ENCODE measurements at places on chromosomes 4 and X.

GRCh38 chrX:48540028-48540375, 488 bp downstream of the TBC1D25 start:
- DNase-seq = peak; percentile 62

DNA sequence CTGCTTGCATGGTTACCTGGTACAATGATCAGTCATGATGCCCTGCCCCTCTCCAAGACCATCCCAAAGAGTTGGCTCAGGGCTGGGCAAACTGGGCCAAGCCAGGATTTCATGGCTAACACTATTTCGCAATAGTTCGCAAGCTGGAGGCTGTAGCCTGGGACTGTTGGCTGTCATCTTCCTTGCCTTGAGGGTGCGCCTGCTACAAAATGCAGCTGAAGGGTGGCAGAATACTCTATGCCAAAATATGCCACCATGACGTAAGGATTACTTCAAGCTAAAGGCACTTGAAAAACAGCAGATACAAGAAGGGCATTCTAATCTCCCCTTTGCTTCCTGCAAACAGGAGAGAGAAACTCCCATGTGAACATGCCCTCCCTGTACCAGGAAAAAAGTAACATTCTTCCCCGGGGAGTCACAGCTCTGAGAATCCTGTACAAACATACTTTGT, 21.0 kb downstream of the SAT1 start:
- DNase-seq = no peak

DNA sequence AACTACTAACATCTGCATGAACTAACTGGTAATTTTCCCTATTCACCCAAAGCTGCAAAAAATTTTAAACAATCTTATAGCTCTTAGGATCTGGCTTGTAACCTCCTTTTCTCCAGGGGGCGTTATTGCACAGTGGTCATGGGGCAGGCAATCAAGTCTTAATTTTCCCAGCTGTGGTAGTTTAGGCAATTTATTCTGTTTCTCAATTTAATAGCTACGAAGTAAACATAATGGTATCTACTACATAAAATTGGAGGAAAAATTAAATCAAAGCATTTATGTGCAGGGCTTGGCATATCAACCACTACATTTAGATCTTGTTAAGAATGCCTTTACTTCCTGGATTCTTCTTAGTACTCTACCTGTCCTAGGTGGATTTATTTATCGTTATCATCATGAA, 137.4 kb upstream of the GUCY1A1 start:
- no peak for DNase-seq

DNA sequence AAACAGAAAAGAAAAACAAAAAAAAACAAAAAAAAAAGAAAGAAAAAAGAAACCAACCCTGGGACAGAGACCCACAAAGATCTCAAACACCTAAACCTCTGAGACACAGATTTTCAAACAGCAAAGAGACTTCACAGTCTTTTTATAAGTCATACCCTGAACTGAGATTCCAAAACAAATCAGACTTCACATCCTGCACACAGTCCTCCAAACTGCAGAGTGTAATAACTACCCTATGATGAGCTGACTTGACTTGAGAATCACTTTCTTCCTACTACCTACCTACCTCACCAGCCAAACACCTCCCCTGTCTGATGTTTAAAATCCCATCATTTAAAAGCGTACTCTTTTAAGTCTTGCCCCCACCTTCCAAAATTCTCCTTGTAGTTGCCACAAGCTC, 25.2 kb upstream of the GLOD5 start:
- no peak for DNase-seq

- DNase-seq = no peak
Measured at GRCh38 chr4:177464026-177464425, 21.8 kb upstream of the AGA start.

DNA sequence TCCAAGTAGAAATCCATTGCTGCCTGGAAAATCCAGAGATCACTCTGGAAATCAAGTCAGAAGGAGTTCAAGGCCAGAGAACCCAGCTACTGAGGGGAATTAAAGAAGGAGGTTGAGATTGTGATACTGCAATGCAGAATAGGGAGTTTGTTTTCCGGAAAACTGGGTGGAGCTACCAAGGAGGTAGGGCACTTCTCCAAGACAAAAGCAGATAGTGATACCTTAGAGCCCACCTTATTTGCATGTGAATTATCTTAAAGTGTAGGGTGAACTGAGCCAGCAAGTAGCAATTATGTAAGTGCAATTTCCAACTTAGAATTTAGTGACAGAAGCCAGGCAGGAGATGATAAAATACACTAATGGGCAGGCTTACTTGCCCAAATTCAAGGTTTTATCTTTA, 178.9 kb downstream of the MID1 start:
- no peak for DNase-seq

DNA sequence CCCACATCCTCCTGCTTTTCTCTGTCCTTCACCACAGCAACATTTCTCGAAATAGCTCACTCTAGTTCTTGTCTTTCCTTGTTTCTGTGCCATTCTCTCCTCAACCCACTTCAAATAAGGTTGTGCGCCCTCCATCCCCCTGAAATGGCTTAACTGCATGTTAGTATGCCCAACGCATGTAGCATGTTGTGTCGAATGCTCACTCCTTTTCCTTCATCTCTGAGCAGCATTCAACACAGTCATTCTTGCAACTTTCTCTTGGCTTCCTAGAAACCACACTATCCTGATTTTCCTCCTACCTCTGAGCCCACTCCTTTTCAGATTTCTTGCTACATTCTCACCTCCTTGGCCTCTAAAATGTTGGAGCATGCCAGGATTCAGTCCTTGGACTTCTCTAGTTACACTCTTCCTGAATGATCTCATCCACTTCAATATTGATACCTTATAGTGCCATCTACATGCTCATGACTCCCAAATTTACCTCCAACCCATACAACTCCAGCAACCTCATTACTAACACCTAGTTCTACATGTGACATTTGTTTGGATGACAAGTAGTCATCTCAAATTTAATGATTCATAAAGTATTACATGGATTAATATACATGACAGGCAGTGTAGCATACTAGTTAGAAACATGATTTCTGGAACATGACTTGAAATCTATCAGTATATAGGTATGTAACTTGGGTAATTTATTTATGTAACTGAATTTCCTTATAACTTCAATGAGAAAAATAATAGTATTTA, 22.3 kb downstream of the RBMX start:
- DNase-seq = no peak

GRCh38 chrX:151675121-151675746, 20.0 kb upstream of the PRRG3 start:
- DNase-seq = no peak

- DNase-seq = no peak
Measured at GRCh38 chr4:24768006-24768405, 27.4 kb upstream of the SOD3 start.

- no peak for DNase-seq
Measured at GRCh38 chr4:158771776-158772175, 3.0 kb downstream of the FNIP2 start.

- no peak for DNase-seq
Measured at GRCh38 chrX:22634083-22634482, 361.4 kb downstream of the CBLL2 start.

- DNase-seq = peak; percentile 44
Measured at GRCh38 chrX:45850775-45851433, 650.2 kb upstream of the DIPK2B start.

- no peak for DNase-seq
Measured at GRCh38 chr4:113349430-113349829, 300.0 kb downstream of the ANK2 start.

GRCh38 chr4:24668956-24669355, 84.6 kb upstream of the DHX15 start:
- DNase-seq = no peak

GRCh38 chrX:131671735-131672134, 127.9 kb downstream of the OR13H1 start:
- no peak for DNase-seq

GRCh38 chr4:67393699-67394281, 151.5 kb downstream of the CENPC start:
- DNase-seq = peak; percentile 25

- DNase-seq = no peak
Measured at GRCh38 chrX:106698693-106699092, 27.8 kb upstream of the RNF128 start.

DNA sequence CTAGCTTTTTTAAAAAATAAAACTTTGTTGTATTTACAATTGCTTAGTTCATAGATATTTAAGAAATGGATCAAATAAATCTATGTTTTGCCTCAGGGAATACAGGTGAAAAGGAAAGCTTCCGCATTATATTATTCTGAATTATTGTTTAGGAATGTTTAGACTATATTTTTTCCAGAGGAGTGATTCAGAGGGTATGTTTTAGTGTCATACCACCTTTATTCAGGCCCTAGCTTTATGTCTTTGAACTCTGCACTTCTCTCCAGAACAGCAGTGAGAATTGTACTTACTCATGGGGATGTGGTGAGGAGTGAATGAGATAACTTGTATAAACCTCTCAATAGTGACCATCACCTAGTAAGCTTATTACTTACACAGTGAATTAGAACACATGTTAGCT, 14.0 kb downstream of the SLIT2 start:
- no peak for DNase-seq

DNA sequence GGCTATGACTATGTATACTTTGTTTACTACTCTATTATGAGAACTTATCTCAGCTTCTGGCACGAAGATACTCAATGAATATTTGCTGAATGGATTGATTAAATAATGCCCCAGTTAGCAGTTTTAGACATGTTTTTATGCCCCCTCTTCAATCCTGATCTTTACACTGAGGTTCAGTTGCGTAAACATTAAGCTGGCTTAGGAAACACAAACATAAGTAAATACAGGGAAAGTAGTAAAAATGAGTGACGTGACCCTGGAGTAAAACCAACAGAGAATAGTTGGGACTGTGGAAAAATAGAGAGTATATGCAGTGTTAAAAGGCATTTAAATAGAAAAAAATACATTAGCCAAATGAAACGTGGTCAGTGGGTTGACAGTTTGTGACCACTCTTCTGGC, 387.0 kb upstream of the ACTRT1 start:
- DNase-seq = no peak

DNA sequence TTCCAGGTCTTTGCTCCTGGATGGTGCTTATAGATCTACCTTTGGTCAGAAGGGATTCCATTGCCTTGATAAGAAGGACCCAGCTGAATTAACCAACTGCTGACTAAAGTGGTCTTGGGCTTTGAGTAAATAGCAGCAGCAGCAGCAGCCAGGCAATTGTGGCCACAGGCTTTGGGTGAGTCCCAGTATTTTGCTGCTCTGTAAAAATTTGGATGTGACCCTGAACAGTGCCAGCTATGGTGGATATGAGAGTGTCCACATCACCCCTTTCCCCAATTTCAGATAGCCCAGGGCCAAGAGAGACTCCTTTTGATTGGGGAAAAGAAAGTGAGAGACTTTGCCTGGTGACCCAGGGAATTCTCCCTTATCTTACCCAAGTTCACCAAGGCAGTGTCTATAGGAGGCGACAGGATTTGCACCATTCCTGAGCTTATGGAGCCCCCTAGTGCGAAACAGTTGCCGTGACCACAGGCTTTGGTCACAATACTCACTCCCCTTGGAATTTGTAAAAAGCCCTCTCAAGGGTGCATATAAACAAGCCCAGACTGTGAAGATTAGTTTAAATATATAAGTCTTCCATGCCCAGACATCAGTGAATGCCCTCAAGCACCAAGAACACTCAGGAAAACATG, 518.0 kb downstream of the TMA16 start:
- no peak for DNase-seq

- no peak for DNase-seq
Measured at GRCh38 chr4:17846266-17846665, 35.5 kb downstream of the NCAPG start.

GRCh38 chrX:150158554-150159332, 204.4 kb upstream of the MAMLD1 start:
- DNase-seq = no peak

DNA sequence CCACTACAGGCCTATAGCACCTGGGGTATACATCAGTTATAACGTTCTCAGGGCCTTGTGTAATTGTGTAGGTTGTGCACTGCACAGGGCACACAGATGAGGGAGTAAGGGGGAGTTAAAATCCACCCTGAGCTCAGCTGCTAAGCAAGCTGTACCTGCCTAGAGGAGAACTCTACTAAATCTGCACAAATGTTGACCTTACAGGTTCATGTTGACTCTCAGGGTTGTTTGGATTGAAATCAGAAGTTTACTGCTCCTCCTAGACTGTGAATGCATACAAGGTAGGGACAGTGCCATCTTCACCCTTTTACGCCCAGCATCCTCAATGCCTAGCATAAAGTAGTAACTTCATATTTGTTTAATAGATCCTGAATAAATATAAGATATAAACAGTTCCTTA, 89.8 kb downstream of the SMARCA1 start:
- DNase-seq = no peak

DNA sequence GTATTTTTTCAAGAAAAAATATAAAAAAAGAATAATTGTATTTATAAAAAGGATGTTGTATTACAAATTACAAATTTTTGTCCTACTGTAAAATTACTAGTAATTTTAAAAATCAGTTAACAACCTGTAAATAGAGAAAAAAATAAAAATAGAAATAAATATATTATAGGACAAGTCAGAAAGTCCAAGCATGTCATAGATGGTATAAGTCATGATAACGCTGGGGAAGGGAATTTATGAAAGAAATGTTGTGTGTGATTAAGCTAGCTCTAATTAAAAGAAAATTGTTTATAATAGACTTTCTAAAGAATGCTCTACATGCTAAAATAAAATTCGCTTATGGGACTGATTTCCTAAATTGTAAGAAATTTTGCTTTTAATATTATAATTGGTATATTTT, 2329.9 kb downstream of the ARAP2 start:
- no peak for DNase-seq

GRCh38 chr4:121114756-121115155, 42.4 kb upstream of the NDNF start:
- DNase-seq = peak; percentile 80

GRCh38 chr4:13705521-13706041, 78.1 kb upstream of the BOD1L1 start:
- DNase-seq = no peak

GRCh38 chr4:112127803-112128202, 17.5 kb upstream of the FAM241A start:
- peak; percentile 69 for DNase-seq

DNA sequence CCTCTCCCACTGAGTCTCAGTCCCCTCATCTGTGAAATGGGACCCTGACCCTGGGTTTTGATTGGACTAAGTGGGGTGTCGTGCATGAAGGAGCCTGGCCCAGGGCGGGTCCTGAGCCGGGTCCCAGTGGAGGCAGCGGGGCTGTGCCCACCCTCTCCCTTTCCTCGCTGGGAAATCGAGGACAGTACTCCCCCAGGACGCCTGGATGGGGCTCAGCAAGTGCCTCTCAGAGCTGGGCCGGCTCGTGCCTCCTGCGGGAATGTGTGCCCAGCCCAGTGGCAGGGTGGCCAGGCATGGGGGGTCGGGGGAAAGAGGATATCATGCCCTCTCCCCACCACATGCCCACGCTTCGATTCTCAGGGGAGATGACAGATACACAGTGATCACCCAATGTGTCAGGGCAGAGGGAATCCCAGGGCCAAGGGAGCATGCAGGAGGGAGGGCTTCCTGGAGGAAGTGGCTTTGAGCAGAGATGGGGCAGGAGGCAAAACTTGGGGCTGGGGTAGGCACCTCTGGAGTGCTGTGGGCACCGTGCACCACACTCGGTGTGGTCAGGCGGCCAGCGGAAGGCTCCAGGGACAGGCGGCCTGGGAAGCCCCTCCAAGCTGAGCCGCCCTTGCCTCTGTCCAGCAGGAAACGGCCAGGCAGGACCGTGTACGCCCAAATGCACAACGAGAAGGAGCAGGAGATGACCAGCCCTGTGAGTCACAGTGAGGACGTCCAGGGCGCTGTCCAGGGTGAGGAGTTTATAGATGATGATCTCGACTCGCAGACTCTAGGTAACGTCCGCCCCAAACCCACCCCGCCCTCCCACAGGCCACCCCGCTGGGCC, 203.0 kb downstream of the AFAP1 start:
- DNase-seq = no peak

- no peak for DNase-seq
Measured at GRCh38 chr4:76957004-76957738, 7.6 kb downstream of the SEPTIN11 start.

GRCh38 chr4:136121426-136121825, 1410.9 kb downstream of the PCDH18 start:
- DNase-seq = no peak

All from activated CD4-positive, alpha-beta T cell treated with anti-CD3 and anti-CD28 coated beads, Interleukin-2, amount 50 U/mL, for 16 hours (primary cell).